ENCODE measurements at places on chromosomes 5 and 9. TPM values are rescaled to one million over a fixed set of nuclear protein-coding genes. Genes with fewer than 3 reads are reported as not detected.

Gene HSPB3
- 2.3 TPM for polyA plus RNA-seq

Gene PKD2L2
- not detected for polyA plus RNA-seq

Gene SLC34A3
- not detected for polyA plus RNA-seq

Gene CDH12
- 20.3 TPM for polyA plus RNA-seq

Gene SLCO4C1
- polyA plus RNA-seq, result 0.90 TPM

Gene GRM6
- polyA plus RNA-seq, result 0.05 TPM

Gene SLC22A5
- 6.4 TPM for polyA plus RNA-seq

Gene OCLN
- polyA plus RNA-seq, result 1.3 TPM

Gene CNTFR
- polyA plus RNA-seq, result 0.66 TPM

Gene CATSPER3
- polyA plus RNA-seq, result not detected

Gene CARTPT
- polyA plus RNA-seq, result not detected

Gene CNOT8
- polyA plus RNA-seq, result 21.7 TPM

Gene ANKRD31
- 0.42 TPM for polyA plus RNA-seq

Gene CDKN2B-AS1
- polyA plus RNA-seq, result 2.5 TPM

Gene TUSC1
- 3.9 TPM for polyA plus RNA-seq

Gene IFNB1
- polyA plus RNA-seq, result not detected

Gene TRIP13
- polyA plus RNA-seq, result not detected

Gene RORB
- 4.2 TPM for polyA plus RNA-seq

Gene VCAN
- polyA plus RNA-seq, result 21.5 TPM

Gene BTNL9
- not detected for polyA plus RNA-seq

Gene SEMA5A
- 2.2 TPM for polyA plus RNA-seq

Gene HTR1A
- not detected for polyA plus RNA-seq

Measured in Purkinje cell (primary cell).